Fibroblast of lung (primary cell): ENCODE measurements at places on chromosomes 7 and 10. TPM values are rescaled to one million over a fixed set of nuclear protein-coding genes. Genes with fewer than 3 reads are reported as not detected.

The RTKN2 gene
- 0.51 and 1.2 TPM in 2 replicates for total RNA-seq

The EIF5AL1 gene
- 0.26 and 0.33 TPM in 2 replicates for total RNA-seq

The ACSM6 gene
- not detected in 2 replicates for total RNA-seq

The IKZF1 gene
- under 0.01 TPM in 1 of 2 replicates, not detected in the other for total RNA-seq

The AOAH gene
- total RNA-seq = not detected in 2 replicates

DNA sequence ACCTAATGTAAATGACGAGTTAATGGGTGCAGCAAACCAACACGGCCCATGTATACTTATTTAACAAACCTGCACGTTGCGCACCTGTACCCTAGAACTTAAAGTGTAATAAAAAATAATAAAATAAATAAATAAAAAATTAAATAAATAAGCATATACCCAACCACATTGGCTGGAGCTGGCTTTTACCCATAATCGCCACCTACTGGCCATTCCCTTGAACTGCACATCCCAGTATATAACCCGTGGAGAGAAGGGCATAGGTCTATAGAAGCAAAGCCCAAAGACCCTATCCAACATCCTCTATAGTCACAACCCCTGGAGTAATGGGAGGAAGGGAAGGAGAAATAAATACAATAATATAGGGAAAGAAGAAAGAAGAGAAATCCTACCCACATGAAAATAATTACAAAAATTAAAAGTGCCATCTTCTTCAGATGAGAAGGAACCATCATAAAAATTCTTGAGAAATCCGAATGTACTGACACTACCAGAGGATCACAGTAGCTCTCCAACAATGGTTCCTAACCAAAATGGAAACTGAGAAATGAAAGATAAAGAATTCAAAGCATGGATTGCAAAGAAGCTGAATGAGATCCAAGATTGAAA is 65.6 kb downstream of the TWIST1 start:
- no peak overlapping the region for H3K27ac ChIP-seq
- H3K27me3 ChIP-seq = no peaks in the 10 kb centered on the region
- no peak overlapping the region for H3K4me3 ChIP-seq

DNA sequence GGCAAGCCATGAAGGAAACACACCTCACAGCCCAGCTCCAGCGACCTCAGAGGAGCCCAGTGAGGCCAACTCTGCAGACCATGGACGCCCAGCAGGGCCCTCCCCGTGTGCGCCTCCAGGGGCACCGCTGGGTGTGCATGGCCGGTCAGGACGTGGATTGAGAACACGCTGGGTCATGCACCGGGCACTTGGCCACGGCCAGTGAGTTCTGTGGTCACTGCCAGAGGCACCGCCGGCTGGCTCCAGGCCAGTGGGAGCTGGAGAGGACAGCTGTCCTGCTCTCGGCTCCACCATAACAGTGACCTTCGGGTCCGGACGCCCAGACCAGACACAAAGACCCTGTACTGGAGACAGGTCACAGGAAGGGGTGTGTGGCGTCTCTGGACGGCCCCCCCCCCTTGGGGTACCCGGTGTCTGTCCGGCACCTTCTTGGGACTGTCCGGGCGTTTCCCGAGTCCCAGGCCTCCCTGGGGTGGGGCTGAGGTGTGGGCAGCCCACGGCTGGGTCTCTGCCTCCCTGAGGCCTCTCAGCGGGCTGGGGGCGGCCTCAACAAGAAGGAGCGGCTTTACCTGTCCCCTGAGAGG is 50.4 kb upstream of the NKX6-2 start:
- no peak overlapping the region for H3K27ac ChIP-seq
- no peak for DNase-seq
- H3K36me3 ChIP-seq = no peaks in the 10 kb centered on the region
- H3K4me1 ChIP-seq = no peaks in the 10 kb centered on the region
- H3K27me3 ChIP-seq = peaks cover 8% of the 10 kb centered on the region

DNA sequence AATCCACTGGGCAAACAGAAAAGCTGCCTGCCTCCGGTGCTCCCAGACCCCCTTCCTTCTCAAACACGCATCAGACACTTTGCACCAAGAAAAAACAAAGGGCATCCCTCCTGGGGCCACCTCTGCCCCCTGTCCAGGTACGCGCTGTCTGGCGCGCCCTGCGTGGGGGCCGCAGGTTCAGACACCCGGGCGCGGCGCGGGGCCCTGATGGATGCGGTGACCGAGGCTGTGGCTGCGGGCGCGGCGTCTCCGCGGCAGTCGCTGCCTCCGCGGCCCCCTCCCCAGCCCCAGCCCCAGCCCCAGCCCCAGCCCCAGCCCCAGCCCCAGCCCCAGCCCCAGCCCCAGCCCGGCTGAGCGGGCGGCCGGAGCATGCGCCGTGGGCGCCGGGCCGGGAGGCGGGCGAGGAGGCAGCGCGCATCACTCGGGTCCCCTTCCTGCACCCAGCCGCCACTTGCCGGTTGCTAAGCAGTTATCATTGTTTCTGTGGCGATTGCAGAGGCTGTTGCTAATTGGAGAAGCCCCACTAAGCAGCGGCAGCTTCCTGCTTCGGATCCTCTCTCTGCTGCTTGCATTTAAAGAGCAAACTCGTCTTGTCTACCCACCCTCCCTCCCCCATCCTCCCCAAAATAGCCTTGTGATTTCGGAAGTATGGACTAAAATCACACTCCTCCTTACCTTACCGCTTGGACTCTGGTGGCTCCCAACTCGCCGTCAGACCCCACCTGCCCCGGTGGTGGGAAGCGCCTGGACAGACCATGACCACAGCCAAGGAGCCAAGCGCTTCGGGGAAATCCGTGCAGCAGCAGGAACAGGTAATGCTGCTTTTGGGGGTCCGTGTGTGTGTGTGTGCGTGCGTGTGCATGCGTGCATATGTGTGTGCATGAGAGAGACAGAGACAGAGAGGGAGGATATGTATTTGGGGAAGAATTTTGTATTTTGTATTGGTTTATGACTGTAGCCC is 252.8 kb downstream of the DPP6 start:
- DNase-seq = no peak
- H3K4me3 ChIP-seq = no peak overlapping the region
- H3K27ac ChIP-seq = no peak overlapping the region
- no peaks in the 10 kb centered on the region for H3K36me3 ChIP-seq
- no peaks in the 10 kb centered on the region for H3K4me1 ChIP-seq

GRCh38 chr10:12279281-12279680 is 70.1 kb upstream of the CAMK1D start:
- H3K4me1 ChIP-seq = no peaks in the 10 kb centered on the region
- no peak overlapping the region for H3K4me3 ChIP-seq
- peak; percentile 62 for DNase-seq

GRCh38 chr10:121293110-121293509 is 305.1 kb downstream of the FGFR2 start:
- H3K27ac ChIP-seq = no peak overlapping the region
- no peak for DNase-seq

DNA sequence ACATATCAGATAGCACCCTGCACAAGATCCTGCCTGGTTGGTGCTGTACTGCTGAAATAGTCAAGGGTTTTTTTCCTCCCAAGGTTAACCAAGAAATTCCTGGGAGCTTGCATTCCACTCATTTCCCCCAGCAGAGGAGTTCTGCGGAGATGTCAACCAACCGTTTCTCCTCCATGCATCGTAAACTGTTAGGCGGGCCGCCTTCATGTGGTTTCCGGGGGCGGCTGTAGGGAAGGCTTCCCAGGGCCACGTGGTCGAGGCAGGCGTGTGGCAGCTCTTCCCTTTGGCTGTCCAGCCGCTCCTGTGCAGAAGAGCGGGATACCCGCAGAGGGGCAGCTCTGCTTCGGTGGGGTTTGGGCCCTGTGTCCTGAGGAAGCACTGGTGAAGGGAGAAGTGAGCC is 113.7 kb downstream of the RGS10 start:
- DNase-seq = peak; percentile 93
- peaks cover 33% of the 10 kb centered on the region for H3K36me3 ChIP-seq
- H3K27me3 ChIP-seq = no peaks in the 10 kb centered on the region
- H3K4me1 ChIP-seq = no peaks in the 10 kb centered on the region
- no peak overlapping the region for H3K4me3 ChIP-seq

- H3K27ac ChIP-seq = no peak overlapping the region
- no peaks in the 10 kb centered on the region for H3K4me1 ChIP-seq
- H3K36me3 ChIP-seq = no peaks in the 10 kb centered on the region
- no peak overlapping the region for H3K4me3 ChIP-seq
- H3K27me3 ChIP-seq = no peaks in the 10 kb centered on the region
Measured at GRCh38 chr10:132372516-132373095, 24.4 kb upstream of the PWWP2B start.

- no peaks in the 10 kb centered on the region for H3K4me1 ChIP-seq
- H3K36me3 ChIP-seq = no peaks in the 10 kb centered on the region
- no peak overlapping the region for H3K4me3 ChIP-seq
- no peak for DNase-seq
- no peaks in the 10 kb centered on the region for H3K27me3 ChIP-seq
Measured at GRCh38 chr7:95971716-95972115, 199.4 kb downstream of the DYNC1I1 start.

GRCh38 chr7:16264036-16264819 is 157.1 kb downstream of the CRPPA start:
- H3K4me3 ChIP-seq = no peak overlapping the region
- peak; percentile 30 for DNase-seq
- H3K4me1 ChIP-seq = peaks cover 2% of the 10 kb centered on the region
- no peaks in the 10 kb centered on the region for H3K27me3 ChIP-seq
- no peak overlapping the region for H3K27ac ChIP-seq

GRCh38 chr10:35136263-35136815 is 9.7 kb downstream of the CREM start:
- H3K36me3 ChIP-seq = no peaks in the 10 kb centered on the region
- H3K27ac ChIP-seq = no peak overlapping the region
- no peak overlapping the region for H3K4me3 ChIP-seq
- DNase-seq = no peak

GRCh38 chr7:30091491-30091912 is 43.3 kb upstream of the MTURN start:
- H3K27ac ChIP-seq = peak overlapping the region; percentile 29
- peak; percentile 78 for DNase-seq
- no peaks in the 10 kb centered on the region for H3K36me3 ChIP-seq
- H3K4me1 ChIP-seq = peaks cover 3% of the 10 kb centered on the region

DNA sequence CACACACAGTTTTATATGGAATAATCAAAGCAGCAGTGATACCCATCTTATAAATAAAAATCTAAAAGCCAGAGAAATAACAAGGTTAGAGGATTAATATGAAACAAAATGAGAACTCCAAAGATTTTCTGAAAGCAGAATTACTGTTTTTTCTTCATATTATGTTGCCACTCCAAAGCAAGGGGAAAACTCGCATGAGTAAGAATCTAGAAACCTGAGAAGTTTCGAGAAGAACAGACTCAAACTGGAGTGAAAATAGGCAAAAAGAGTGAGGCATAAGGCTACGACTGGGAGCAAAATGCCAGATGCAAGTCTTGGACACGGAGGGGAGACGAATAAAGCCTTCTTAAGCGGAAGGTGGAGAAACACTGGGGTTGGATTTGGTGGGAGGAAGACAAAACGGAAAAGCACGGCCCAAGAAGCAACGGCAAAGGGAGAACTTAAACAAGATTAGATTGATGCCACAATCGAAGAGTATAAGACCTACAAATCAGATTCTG is 923 bp downstream of the TNPO3 start:
- peak overlapping the region; percentile 86 for H3K27ac ChIP-seq
- H3K4me3 ChIP-seq = peak overlapping the region; percentile 99
- DNase-seq = peak; percentile 33
- H3K27me3 ChIP-seq = no peaks in the 10 kb centered on the region

DNA sequence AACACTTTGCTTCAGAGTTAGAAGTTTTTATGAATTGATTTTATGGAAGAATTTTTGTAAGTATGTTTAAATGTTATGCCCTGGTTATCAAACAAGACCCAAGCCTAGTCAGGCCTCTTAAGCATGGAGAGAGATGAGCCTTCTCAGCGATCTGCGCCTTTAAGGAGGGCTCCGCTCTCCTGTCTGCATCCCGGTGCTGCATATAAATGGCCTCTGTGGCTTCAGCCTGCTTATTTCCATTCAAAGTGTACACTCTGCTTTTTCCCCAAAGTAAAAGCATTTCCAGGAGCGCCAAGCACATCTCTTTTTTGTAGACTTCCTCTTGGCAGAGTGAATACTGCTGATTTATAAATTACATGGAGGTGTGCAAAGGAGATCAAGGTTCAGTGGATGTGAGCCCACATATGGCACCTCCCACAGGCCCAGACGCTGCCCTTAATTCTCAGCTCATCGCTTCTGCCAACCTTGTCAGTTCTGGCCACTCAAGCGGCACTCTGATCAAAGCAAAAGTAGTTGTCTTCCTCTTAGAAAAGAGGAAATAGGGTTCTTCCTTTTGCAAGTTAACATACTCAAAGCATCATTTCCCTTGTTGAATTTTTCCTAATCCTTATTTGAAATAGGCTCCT is 70.0 kb upstream of the SFMBT2 start:
- DNase-seq = no peak
- H3K4me3 ChIP-seq = no peak overlapping the region
- no peak overlapping the region for H3K27ac ChIP-seq
- H3K27me3 ChIP-seq = no peaks in the 10 kb centered on the region
- no peaks in the 10 kb centered on the region for H3K36me3 ChIP-seq

- DNase-seq = no peak
- no peaks in the 10 kb centered on the region for H3K4me1 ChIP-seq
- no peaks in the 10 kb centered on the region for H3K36me3 ChIP-seq
Measured at GRCh38 chr10:86139066-86139657, 227.4 kb downstream of the GRID1 start.

- H3K4me3 ChIP-seq = no peak overlapping the region
- peaks cover 36% of the 10 kb centered on the region for H3K4me1 ChIP-seq
- no peaks in the 10 kb centered on the region for H3K27me3 ChIP-seq
- H3K27ac ChIP-seq = no peak overlapping the region
- peaks cover 9% of the 10 kb centered on the region for H3K36me3 ChIP-seq
Measured at GRCh38 chr7:44384586-44385433, 59.4 kb upstream of the CAMK2B start.
